ENCODE measurements at places on chromosomes 12 and 14. TPM values are rescaled to one million over a fixed set of nuclear protein-coding genes. Genes with fewer than 3 reads are reported as not detected.
A peak's percentile ranks its signal among the peaks of the same experiment; 100 is the strongest.

Gene GALNT8
- total RNA-seq, result 1.3 TPM

Gene PLA2G1B
- not detected for total RNA-seq

Gene HOXC12
- total RNA-seq, result not detected

Gene DTX3
- total RNA-seq, result 39.0 TPM

DNA sequence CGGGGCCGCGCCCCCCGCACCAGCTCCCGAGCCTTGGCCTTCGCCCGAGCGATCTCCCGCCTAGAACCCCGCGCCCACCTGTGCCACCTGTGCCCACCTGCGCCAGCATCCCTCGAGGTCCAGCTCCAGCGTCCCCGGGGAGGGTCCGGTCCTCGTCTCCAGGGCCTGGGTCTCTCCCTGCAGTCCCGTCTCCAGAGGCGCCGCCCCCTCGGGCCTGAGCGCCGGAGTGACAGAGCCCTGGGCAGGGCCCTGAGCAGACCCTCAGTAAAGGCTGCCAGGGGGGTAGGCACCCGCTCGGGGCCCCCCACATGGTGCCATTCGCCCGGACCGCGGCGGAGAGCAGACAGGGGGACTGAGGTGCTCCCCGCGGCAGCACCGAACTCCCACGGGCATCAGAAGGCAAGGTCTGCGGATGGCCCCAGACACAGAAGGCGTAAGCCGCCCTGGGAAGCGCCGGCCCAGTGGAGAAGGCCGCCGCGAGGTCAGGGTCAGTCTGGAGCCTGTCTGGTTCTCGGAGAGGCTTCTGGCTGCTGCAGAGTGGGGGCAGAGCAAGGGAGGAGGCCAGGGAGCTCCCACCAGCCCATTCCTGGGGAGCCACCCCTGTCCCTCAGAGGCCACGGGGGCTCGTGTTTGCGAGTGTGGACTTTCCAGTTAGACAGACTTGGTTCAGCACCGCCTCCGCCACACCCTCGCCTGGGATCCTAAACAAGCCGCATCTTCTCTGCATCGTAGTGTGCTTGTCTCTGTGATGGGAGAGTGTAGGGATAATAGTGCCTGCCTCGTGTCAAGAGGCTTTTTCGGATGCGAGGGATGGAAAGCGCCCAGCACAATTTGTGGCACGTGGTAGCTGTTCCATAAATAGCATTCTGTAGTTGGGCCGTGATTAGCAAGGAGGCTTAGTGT lies 1.1 kb upstream of the PPP1R13B start:
- no peaks in the 10 kb centered on the region for H3K27me3 ChIP-seq
- peak overlapping the region; percentile 84 for H3K27ac ChIP-seq

DNA sequence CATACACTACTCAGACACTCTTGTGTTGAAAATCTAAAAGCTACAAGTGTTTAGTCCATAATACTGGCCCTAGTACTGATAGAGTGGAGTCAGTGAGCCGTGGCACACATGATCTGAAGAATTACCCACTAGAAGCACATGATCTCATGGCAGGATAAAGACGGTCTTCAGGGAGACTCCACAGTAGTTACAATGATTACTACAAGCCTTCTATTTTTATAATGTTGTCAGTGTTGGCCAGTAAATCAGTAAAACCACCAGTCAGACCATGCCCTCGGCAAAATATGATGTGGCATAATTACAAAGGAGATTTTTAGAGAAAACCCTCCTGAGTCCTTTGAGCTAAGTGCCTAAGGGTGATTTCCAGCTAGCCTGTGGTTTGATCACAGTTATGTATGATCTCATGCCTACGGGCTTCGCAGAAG lies 114.9 kb downstream of the PDZRN4 start:
- peaks cover 3% of the 10 kb centered on the region for H3K4me1 ChIP-seq
- H3K4me3 ChIP-seq, result no peak overlapping the region
- no peaks in the 10 kb centered on the region for H3K36me3 ChIP-seq

Measured in esophagus muscularis mucosa (tissue), 4 donors.